ENCODE measurements at places on chromosomes 5 and 9.

DNA sequence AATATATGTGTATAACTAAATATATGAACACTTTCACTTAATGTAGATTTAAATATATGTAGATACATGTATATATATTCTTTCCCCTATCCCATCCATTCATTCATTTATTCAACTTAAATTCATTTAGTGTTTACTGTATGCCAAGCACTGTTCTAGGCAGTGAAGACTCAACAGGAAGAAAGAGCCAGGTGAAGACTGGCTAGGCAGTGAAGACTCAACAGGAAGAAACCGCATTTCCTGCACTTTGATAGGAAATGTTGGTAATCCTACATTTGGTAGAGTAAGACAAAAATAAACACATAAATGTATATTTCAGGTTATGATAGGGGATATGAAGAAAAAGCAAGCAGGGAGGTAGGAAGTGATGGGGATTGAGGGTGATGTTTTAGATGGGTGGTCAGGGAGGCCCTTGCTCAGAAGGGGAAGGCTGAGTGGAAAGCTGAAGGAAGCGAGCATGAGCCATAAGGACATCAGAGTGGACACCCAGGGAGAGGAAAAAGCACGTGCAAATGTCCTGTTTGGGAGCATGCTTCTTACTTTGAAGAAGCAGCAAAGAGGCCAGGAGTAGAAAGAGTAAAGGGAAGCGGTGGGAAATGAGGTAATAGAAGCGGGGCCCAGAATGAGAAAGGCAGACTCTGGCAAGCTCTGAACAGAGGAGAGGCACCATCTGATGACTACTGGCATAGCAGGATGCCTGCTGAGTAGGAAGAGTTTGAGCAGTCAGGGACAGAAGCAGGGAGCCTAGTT, 227.8 kb upstream of the MAP3K1 start:
- no peak for DNase-seq

DNA sequence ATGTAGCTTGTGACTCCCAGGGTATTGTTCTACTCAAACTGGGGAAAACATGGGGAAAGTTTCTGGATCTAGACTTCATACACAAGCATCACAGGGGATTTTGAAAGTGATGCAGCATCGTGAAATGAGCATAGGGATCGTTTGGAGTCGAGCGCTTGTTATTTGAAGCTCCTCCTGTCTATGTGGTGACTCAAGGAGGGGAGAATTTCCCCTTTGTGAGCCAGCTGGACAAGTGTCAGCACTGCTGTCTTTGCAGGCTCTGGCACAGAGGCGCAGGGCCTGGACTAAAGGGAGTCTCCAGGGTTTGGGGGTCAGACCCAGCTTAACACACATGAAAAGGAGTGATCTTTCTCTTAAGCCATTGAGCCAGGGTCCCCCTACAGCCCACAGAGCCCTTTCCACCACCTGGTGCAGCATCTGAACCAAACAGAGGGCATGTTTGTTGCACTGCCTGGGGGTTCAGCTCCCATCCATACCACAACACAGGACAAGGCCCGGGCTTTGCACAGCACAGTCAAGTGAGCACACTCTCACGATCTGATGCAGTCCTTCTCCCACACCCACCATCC, 51.0 kb downstream of the IRF1 start:
- no peak for DNase-seq

- DNase-seq = no peak
These were observed 90.5 kb upstream of the TRIM32 start for GRCh38 chr9:116596646-116597045.

GRCh38 chr9:21616082-21616778, 134.1 kb upstream of the IFNE start:
- DNase-seq = no peak

DNA sequence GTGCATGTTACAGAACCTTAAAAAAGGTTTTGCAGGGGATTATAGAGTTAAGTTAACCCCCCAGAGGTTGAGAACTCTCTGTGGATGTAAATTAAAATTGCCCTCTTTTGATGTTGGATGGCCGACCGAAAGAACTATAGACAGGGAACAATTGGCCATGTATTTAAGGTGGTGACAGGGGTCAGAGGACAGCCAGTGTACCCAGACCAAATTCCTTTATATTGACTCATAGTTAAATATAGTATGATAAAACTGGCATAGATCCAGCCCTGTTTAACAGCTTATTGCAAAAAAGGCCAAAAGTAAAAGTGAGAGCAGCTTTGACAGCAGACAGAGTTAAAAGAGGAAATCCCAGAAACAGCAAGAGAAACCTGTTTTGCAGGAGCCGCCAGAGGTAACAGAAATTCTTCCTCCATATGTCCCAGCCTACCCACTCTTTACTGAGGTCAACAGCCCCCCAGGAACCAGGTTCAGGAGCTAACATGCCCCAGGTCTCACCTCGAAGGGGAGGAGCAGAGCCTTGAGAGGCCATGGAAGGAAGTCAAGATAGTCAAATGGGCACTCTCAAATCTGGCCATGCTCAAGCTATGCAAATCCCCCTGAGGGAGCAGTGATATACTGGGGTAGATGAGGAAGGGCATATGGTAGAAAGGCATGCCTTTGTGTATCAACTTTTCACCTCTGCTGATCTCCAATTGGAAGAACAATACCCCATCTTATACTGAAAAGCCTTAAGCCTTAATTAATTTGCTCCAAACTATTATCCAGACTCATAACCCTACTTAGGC, 156.4 kb upstream of the COX7C start:
- no peak for DNase-seq

GRCh38 chr5:60295423-60295822, 401.9 kb upstream of the PDE4D start:
- DNase-seq = no peak
